Activated naive CD4-positive, alpha-beta T cell (primary cell): ENCODE measurements at places on chromosomes 1 and 21.

DNA sequence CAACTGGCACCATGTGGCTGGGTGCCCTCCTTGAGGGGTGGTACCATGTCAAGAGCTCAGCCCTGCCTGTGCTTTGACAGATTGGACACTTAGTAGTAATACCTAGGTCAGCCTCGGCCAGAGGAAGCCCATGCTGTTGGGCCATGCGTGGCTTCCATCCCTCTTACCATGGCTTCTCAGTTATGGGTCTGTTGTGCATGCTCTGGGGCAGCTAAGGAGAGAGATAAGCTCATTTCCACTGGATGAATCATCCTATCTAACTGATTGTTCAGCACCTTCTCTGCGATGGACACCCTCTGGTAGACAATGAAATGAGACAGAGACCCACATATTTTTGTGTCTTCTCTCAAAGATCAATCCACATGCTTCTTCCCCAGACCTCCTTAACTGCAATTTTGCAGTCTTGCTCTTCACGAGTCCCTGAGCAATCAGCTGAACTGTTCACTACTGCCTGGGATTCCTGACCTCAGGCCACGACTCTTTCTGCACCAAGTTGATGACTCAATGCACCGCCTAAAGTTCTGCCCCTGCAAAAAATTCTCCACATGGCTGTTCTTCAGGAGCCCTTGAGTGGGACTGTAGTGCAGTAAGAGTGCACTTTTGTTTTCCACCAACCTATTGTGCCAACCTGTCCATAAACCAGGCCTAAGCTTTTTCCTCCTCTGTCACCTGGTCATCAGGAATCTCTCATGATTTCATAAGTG is 6.9 kb upstream of the TRIM62 start:
- no peak for DNase-seq

DNA sequence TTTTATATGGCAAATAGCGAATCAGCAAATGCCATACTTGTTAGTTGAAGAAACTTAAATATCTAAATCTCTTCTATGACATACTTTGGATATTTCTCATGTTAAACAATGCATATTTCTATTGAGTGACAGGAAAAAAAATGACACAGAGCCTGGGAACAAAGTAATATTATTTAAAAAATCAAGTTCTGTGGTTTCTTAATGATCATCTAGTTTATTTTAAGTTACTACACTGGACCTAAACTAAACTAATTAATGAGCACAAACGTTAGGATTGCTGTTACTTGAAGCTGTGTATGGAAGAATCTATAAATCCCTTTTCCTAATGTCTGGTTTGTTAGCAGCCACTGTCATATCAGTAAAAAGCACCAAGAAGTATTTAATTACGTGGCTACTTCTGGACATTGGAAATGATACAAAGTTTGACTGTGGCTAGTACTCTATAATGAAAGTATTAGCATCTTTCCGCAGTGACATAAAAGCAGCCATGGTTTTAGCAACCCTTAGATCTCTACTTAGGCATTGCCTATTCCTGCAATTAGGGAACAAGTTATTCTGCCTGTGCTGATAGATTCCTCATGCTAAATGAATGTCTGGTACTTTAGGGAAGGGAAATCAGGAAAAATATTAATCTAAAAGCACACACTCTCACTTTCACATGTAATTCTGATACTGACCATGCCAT is 981.7 kb upstream of the B3GALT2 start:
- DNase-seq: no peak

DNA sequence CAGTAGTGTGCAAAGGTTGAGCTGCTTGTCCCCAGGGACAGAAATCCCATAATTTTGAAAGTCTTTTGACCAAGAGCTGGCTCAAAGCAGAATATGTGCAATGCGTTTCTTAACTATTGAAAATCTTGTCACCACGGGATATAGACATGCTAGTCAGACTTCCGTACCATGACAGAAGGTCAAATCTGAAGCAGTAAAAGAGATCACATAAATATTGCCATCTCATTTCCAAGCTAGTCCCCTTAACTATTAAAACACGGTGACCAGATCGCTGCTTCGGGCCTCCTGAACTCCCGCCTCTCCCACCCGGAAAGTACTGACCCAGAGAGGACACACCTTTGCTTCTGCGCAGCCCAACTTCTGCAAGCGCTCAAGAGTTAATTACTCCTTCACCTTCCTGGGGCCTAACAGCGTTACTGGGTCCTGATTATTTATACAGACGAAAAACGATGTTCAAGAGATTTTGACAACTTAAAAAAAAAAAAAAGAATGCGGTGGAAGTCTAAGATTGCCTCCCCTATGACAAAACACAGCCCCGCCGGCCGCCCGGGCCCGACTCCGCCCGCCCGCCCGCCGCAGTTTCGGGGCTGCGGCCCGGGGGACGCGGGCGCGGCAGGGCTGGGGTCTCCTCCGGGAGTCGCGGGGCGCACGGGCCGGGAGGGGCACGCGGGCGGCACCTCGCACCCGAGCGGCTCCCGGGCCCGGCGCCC is 692 bp downstream of the SORT1 start:
- peak; percentile 1 for DNase-seq

DNA sequence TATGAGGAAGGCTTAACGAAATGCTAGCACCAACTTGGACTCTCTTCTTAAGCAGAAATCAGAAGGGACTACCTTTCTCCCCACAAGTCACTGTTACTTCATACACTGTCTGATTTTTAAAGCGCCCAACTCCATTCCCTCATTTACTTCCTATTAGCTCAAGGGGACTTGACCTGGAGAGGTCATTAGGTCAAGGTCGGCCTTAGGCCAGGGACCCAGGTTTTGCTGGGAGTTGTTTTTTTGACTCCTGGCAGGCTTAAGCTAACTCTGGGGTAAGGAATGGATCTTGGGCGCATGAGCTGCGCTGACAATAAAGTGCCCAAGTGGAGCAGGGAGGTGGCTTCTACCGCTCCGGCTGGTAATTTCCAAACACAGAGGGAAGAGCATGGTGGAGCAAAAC is 16.8 kb downstream of the ADAR start:
- no peak for DNase-seq

DNA sequence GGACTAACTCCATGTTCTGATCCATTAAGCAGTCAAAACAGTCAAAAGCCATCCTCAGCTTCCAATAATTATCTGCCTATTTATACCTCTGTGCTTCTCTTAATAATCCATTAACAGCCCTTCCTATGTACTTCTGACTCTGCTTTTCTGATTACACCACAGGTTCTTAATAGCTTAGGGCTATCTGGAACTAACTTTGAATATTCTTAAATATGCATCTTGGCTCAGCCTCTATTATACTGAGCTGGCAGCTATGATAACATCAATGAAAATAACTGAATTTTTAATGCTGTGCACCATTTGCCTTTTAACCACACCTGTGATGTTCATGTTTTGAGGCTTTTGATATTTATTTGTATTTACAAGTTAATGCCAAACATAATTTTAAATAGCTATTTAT is 175.9 kb downstream of the DPYD start:
- no peak for DNase-seq

GRCh38 chr1:221766210-221766609 is 24.3 kb upstream of the DUSP10 start:
- DNase-seq: no peak

DNA sequence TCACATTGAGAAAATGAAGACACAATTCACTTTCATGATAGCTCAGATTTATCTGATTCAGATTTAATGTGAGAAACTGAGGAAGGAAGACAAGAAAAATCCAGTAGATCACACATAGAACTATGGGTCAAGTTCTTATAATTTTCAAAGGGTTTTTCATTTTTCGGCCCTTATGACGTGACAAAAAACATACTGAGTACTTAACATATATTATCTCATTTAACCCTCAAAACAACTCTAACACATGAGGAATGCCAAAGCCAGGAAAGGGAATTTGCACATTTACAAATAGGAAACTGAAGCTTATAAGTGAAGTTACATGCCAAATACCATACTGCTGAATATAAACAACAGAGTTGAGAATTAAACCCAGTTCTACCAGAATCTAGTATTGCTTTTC is 27.6 kb downstream of the SOD1 start:
- no peak for DNase-seq
